ENCODE measurements at places on chromosomes 3 and 15.

DNA sequence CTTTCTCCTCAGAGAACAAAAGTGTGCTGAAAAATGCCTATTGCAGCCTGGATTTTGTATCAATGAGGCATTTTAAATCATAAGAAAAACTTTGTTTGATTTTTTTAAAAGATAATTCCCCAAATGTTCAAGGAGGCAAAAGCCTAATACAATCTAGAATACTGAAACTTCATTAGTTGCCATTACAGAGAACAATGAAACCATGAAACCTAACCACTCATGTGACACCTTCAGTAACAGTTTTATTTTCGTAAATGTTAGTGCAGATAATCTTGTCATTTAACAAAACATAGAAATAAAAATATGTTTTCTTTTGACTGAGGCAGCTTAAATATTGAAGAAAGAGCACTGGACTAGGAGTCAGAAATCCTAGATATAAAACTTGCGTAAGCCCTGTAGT, 655.9 kb downstream of the RBMS3 start:
- DNase-seq = no peak

DNA sequence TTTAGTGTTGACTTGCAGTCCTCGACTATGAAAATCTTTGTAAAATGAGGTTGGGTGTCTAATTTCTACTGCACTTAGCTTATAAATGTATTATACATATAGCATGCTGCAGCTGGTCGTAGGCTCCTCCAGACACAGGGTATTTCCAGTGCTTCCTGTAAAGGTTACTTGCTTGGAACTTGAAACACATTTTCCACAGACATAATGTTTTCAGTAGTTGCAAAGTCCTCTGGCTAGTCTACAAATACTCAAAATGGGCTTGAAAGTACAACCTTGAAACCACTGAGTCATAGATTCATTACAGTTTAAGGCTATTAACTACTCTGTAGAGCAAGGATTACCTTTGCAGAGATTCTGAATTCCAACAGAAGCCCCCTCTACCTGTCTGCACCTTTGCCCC, 464.1 kb downstream of the RAP2B start:
- DNase-seq = no peak

- no peak for DNase-seq
Measured at GRCh38 chr3:78844307-78844706, 923.5 kb downstream of the ROBO1 start.

- no peak for DNase-seq
Measured at GRCh38 chr3:133649486-133650068, 12.2 kb downstream of the TOPBP1 start.

- DNase-seq = no peak
Measured at GRCh38 chr3:31892916-31893573, 88.0 kb downstream of the OSBPL10 start.

DNA sequence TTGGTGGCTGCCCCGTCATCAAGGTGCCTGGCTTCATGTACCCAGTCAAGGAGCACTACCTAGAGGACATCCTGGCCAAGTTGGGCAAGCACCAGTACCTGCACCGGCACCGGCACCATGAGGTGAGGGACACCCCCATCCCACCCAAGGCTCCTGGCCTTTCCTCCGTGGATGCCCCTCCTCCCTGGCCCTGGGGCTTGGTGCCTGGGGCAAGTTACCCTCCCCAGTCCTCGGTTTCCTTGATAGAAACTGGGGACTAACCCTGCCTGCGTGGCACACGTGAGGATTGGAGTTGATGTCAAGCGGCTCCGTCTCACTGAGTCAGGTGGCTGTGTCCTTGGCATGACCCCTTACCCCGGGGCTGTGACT, 43.9 kb downstream of the DHX30 start:
- no peak for DNase-seq

GRCh38 chr3:125381743-125382142, 6.6 kb upstream of the ZNF148 start:
- no peak for DNase-seq

DNA sequence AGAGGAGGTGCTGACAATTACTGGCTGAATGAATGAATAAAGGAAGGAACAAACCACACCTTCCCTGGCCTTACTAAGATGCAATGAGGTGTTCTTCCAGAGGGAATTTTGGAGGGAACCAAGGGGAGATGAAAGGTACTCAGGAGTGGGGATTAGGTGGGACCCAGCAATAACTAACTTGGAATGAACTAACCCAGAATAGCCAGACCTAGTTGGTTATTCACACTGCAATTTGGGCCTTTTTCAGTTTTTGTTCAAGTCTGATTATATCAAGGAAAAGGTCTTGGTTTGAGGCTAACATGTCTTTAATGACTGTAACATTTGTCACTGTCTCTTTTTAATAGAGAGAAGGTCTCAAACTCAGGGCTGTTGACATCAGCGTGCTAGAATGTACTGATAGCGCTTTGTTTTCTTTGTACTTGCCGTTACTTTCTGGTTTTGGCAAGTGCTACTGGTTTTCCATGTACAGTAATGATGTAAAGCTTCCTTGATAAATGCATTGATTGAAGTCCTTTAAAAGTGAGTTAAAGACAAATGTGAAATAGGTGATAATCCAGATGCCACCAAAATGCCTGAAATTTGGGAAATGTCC, 3.2 kb upstream of the PLXND1 start:
- no peak for DNase-seq

DNA sequence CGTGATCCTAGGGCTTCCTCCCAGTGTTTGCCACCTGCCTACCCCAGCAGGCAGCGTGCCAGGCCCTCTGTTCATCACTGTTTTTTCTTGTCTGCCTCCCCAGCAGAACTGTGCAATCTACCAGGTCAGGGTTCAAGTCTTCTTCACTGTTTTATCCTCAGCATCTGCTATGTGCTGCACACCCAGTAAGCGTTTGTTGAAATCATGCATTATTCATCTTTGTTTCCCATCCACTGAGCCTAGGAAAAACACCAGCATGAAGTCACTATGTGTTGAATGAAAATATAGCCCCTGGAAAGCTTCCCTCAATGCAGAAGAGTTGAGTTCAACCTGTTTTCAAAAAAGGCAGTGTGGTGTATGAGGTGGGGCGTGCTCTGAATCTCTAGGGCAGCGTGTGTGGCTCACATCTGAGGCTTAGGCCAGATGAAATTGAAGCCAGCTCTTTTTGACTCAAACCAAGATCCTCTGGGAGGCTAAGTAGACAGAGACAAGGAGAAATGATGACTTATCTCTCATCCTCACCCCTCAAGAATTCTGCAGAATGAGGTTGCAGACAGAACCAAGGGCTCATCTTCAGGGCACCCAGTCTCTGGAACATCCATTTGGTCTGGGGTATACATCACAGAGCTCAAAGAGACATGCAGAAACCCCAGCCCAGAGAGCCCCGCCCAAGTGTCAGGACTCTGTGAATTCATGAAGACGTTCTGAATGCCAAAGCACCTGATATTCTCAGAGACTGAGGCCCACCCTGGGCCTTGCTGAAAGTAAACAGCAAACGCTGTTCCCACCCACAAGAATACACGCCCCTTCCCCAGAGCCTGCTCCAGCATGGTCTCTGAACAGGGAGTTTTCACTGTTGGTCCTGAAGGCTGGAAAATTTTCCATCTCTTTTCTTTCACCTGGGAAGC, 5.7 kb upstream of the CAV3 start:
- DNase-seq = no peak

DNA sequence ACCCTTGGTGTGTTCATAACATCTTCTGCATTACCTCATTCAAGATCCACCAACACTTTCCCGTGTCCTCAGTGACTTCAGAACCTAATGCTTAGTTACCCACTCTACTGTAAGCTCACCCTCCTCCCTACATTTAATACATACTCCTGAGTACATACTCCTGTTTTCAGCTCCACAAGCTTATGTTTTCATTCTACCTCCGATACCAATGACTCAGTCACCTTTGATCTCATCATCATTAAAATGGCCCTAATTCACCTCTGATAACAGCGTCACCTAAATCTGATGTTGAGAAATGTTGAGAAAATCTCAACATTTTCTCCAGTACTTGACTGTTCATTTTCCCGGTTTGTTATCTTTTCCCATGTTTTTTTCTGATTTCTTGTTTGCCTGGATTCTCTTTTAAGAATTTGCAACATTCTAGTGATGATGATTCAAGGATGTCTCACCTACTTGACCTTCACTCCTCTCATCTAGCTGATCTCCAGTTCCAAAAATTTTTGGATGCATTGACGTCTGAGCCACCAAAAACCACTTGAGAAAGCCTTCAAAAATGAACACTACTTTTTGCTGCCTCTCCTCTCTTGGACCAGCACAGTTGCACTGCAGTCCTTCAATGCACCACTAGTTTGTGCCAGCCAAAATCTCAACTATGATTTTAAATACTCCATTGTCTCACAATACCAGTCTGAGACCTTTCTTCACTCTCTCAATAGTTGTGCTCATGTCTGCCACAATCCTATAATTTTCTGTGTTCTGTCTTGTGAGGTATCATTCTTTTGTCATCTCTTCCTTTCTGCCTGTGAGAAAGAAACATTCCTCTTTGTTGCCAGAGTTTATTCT, 220.7 kb upstream of the SEMA6D start:
- no peak for DNase-seq

DNA sequence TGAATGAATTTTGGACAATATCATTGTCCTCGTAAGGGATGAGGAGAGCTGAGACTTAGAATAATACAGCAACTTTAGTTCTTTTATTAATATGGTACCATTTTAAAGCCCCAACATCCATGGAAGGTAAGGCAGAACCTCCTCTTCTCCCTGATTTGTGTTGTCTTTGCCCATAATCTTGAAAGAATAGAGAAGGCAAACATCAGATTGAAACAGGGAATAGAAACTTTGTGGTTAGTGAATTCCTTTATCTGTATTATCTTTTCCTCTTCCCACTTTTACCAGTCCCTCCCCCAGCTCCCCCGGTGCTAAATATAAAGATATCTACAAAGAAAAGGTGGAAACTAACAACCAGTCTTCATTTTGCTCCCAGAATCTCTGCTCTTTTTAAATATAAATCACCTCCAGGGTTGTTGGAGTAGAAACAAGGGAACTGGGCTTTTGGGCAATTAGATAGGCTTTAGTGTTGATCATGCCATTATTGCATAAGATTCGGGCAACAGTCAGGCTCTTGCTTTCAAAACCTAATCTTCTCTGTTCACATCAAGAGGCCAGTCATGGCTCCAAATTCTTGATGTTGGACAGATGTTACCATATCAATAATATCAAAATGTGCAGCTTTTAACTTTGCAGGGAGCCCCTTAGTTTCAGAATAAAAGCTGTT, 32.5 kb downstream of the ITPR1 start:
- no peak for DNase-seq

DNA sequence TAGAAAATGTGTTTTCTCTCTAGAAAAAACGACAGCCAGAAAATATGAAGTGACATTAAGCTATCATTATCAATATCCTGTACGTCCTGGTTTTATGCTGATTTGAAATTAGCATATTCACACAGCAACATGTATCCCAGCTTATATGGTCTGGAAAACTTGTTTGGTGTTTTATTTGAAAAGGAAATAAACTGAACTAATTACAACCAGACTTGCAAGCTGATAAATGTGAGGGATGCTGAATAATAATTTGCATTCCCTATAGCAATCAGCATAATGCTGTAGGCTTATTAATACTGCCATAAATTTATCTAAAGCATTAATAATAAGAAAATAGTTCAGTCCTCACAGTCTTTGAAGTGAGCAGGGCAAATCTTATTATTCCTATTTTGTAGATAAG, 336.9 kb upstream of the UMPS start:
- DNase-seq = no peak

DNA sequence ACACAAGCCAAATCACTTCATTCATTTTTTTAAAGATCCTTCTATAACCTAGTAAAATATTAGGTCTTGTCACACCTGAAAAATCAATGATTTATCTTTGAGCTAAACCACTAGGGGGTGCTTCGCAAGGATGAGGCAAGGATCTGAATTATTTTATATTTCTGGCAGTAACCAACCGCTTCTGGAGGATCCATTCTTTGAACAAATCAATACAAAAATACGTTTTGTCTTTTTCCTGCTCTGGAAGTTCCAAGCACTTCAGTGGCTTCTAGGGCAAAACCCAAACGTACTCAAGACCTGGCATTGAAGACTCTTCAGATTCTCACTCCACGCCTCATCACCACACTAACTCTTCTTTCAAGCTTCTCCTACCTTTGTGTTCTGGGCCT, 486 bp downstream of the LSG1 start:
- DNase-seq = peak; percentile 36

- no peak for DNase-seq
Measured at GRCh38 chr15:79193103-79193502, 89.4 kb upstream of the ANKRD34C start.

DNA sequence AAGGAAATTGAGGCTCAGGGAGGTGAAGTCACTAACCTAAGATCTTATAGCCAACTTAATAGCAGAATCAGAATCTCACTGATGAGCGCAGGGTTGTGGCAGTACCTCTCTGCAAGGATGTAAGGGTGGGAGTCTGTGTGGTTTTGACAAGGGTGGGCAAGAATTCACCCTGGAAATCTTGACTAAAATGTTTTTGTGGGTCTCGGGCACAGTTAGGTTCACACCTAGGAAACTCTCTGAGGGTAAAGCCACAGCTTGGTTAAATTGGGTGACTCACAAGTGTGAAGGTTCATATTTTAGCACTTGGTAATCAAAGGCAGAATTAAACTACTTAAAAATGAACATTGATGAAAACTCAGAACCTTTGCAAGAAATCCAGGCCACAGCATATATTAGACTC, 178.2 kb upstream of the EOMES start:
- no peak for DNase-seq

All from GM20000 (cell line).